ENCODE measurements at places on chromosomes 11 and 22. TPM values are rescaled to one million over a fixed set of nuclear protein-coding genes. Genes with fewer than 3 reads are reported as not detected.

GRCh38 chr11:96753997-96754396 lies 364.2 kb downstream of the JRKL start:
- no peak for DNase-seq

DNA sequence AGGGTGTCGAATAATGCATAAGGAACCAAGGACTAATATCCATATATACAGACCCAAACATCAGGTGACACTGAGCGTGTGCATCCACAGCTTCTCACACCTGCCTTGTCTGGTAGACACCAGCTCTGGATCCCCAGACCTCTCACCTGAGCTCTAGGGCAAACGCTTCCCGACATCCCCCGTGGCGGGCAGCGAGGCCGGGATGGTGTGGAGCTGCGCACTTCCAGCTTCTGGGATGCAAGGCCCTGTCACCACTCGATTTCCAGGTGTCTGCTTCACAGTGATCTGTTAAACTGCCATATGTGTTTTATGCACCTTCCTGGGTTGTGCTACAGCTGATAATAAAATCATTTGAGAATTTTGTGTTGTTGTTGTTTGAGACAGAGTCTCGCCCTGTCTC lies 15.3 kb upstream of the TREH start:
- DNase-seq: no peak

KRTAP5-10 gene
- 0.17 TPM for polyA plus RNA-seq

GRCh38 chr11:44823868-44824267 lies 97.1 kb downstream of the TSPAN18 start:
- peak; percentile 44 for DNase-seq

DBX1 gene
- polyA plus RNA-seq: not detected

- DNase-seq: no peak
Measured at GRCh38 chr22:28710107-28710506, 30.5 kb upstream of the TTC28 start.

PHF21B gene
- 0.03 TPM for polyA plus RNA-seq

GRCh38 chr11:127345819-127346459 lies 345.4 kb upstream of the KIRREL3 start:
- DNase-seq: no peak

DNA sequence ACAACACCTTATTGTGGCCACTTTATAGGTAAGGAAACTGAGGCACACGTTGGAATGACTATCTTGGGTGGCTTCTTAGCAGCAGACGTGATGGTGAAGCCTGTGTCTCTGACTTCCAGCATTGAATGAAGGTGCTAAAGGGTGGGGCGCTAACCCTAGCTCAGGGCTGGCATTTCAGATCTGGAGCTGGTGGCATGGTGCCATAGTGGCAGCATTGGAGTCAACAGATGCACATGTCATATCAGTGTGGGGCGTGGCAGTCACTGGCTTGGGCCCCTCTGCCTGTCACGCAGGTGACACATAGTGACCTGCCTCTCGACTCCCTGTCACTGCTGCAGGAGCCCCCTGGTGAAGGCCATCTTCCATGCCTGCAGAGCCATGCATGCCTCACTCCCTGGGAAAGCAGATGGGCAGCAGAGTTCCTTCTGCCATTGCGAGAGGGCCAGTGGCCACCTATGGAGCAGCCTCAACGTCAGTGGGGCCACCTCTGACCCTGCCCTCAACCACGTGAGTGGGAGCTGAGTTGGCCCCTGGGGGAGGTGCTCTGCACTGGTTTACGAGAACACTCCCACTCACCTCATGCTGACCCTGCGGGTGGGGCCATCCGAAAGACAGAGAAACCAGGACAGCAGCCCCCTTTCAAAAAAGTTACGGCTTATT lies 14.8 kb downstream of the SHISA8 start:
- DNase-seq: peak; percentile 54

DNA sequence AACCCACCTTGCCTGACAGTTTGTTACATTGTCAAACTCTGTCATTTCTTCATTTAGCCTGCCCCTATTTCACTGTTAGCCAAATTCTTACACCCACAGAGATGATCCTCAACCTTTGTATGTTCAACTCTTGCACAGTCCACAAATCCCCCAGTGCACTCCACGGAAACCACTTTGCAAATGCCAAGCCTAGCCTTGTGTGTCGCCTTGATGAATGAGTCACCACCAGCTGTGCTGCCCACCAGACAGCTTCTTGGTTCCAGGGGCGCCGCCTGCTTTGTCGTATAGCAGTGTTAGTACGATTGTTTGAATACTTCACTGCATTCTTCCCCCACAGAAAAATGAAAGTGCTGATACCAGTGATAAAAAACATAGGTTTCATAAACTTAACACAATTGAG lies 686.3 kb downstream of the NTM start:
- DNase-seq: no peak

GRCh38 chr22:29621761-29622526 lies 18.5 kb downstream of the NF2 start:
- no peak for DNase-seq

DNA sequence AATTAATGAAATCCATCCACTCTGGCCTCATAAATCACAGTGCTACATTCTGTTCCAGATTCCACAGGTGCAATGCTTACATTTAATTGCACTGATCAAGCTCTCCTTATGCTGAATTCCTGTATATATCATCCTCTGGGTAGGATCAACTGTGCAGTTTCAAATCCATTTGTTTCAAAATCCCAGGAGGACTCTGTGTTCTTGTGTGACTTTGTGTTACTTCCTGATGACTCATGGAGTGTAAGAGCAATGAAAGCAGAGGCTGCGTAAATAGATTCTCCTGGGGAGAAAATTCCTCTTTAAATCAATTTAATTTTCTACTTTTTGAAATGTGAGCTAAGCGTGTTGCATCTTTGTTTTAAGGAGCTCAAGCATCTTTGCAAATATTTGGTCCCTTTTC lies 752.7 kb downstream of the METTL15 start:
- DNase-seq: no peak

- no peak for DNase-seq
Measured at GRCh38 chr11:72602250-72602904, 71.8 kb downstream of the PDE2A start.

DNA sequence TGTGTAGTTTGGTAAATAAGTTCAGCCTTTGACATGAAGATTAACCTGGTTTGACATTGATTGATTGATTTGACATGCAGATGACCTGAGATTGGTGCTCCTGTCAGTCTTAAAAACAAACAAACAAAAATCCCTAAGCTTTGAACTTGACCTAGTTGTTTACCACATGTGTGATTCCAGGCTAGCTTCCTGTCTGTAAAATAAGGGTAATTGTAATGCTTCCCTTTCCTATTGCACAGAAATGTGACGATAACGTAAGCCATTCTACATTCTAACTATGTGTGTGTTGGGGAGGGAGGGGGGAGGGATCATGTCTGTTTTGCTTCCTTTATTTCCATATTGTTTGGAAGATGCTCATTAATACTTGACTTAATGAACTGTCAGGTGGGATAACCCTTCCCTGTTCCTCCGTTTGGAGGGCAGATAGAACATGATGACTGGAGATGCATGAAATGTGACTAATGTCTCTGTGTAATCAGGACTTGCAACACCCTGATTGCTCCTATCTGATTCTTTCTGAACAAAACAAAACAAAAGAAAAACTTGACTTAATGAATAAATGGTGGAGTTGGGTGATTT lies 106.1 kb upstream of the CLMP start:
- DNase-seq: no peak

DNA sequence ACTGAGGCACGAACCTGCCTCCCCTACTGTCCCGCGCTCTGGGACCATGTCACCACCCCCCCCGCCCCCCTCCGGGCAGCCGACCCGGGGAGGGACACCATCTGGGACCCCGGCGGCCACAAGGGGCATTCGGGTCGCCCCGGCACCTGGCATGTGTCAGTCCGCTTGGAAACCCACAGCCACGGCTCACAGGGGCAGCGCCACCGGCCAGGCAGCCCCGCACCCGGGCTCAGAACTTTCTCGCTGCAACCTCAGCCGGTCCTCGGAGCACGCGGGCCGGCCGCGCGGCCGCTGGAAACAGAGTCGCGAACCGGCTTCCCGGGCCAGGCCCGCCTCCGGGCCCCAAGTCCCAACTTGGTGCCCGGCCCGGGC lies 159.9 kb upstream of the GRK3 start:
- peak; percentile 84 for DNase-seq

OR56A5 gene
- polyA plus RNA-seq: not detected

DNA sequence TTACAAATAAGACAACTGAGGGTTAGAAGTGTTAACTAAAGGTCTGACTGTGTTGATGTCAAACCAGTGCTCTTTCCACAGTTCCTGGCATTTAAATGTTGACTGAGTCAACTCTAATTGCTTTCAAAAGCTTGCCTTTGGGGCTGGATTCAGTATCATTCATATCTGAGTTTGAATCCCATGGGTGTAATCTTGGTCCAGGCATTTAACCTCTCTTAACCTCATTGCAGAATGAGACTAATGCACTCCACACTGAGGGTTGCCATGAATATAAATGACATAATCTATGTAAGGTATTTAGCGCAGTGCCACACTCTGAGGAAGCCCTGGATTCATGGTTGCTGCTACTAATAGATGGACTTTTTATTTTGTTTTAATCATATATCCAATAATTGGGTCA lies 274.3 kb downstream of the DDX10 start:
- no peak for DNase-seq

DNA sequence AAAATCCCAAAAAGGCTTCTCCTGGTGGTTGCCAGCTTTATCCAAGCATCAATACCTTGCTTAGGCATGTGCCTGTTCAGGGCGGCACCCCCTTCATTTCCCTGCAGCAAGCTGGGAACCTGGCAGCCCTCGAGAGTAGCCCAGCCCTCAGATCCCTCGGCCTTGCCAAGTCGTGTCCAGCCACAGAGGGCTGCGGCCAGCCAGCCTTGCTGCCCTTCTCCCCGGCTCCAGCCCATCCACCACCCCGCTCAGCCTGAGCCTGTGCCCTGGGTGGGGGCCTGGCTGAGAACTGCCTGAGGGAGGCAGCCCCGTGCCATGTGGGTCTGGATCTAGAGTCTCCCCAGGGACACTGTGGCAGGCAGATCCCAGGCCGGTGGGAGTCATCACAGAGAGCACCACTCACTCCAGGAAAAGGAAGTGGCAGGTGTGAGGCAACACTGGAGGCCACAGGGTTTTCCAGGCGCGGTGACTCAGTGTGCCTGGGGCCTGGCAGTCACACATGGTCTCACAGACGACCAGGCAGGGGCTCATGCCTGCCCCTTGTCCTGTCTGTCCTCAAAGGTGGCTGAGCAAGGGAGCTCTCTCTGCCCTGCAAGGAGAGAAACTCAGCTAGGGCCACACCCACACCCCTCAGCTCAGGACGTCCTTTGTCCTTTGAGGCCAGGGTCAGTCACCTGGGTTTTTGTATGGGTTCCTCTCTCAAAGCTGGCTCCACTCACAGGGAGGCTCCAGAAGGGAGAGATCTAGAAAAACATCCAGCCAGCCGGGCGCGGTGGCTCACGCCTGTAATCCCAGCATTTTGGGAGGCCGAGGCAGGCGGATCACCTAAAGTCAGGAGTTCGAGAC lies 12.2 kb upstream of the CDC42BPG start:
- no peak for DNase-seq

- peak; percentile 89 for DNase-seq
Measured at GRCh38 chr22:25564979-25565677, 653 bp downstream of the GRK3 start.

DNA sequence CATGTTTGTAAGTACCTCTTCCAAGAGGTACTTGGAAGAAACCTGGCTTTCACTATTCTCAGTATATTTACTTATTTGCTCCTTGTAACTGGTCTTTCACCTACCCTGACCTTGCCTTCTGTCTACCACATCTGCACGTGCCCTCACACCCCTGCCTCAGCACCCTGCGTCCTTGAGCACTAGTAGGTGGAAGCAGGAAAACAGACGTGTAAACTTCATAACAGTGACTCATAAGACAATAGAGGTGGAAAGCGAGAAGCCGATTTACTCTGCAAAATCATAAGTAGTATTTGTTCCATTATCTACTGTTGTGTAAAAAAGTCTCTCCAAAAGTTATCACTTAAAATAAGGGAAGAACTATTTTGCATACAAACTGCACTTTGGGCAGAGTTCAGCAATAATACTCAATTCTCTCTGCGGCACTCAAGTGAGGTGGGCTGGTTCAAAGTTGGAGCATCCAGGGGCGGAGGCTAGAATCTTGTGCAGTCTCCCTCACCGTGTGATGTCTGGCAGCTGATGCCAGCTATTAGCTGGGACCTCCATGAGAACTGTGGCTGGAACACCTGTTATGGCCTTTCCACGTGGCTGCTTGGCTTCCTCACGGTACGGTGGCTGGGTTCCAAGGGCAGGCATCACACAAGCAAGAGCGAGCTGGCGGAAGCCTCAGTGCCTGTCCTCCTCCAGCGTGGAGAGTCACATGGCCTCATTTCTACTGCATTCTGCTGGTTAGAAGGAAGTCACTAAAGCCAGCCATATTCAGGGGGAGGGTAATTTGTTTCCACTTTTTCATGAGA lies 30.4 kb downstream of the PACS1 start:
- DNase-seq: peak; percentile 93

DNA sequence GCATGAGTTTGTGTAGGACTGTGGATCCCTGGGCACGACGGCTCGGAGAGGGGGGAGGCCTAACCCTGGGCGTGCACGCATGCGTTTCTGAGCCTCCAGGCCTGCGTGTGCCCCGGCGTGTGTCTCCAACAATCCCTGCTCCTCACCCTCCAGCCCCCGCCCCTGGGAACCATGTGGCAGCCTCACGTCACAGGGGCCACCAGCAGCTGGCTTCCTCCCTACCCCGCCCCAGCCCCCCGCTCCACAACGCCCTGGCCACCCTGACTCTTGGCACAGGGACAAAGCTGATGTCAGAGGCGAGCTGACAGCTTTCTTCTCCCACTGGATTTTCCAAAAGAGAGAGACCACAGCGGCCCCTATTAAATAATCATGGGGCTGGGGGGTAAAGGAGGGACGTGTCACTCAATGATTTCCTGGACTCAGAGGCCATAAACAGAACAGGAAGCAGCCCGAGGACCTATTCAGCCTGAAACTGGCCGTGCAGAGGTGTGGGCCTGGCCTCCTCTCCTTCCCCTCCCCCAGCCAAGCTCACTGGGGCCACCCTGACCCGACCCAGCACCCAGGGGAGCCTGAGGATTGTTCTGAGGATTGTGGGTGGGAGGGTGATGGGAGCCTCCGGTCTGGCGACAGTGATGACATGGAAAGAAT lies 6.8 kb upstream of the LIF start:
- no peak for DNase-seq

- no peak for DNase-seq
Measured at GRCh38 chr22:35549328-35549727, 8.7 kb downstream of the RASD2 start.

MFRP gene
- polyA plus RNA-seq: 0.02 TPM

GRCh38 chr11:112526699-112527416 lies 266.2 kb upstream of the PLET1 start:
- DNase-seq: no peak

RGL4 gene
- 10.5 TPM for polyA plus RNA-seq

- peak; percentile 79 for DNase-seq
Measured at GRCh38 chr11:46363455-46364005, 16.3 kb downstream of the DGKZ start.

GRCh38 chr11:64290352-64291261 lies 495 bp upstream of the KCNK4 start:
- no peak for DNase-seq

GNG3 gene
- polyA plus RNA-seq: 0.12 TPM

BIRC3 gene
- polyA plus RNA-seq: 41.4 TPM

Measured in spleen (tissue), 13 donors.